ENCODE measurements at places on chromosomes 13 and 19.

- no peak for DNase-seq
Observed at GRCh38 chr13:87403748-87404432, 267.3 kb upstream of the SLITRK5 start.

- no peak for DNase-seq
Observed at GRCh38 chr19:28213470-28214082, 999.4 kb downstream of the UQCRFS1 start.

GRCh38 chr19:49339301-49340068 lies 4.3 kb downstream of the CD37 start:
- no peak for DNase-seq

- DNase-seq = no peak
Observed at GRCh38 chr19:2588081-2588777, 112.3 kb downstream of the GADD45B start.

GRCh38 chr13:113589251-113589960 lies 4.9 kb downstream of the TFDP1 start:
- DNase-seq = no peak

DNA sequence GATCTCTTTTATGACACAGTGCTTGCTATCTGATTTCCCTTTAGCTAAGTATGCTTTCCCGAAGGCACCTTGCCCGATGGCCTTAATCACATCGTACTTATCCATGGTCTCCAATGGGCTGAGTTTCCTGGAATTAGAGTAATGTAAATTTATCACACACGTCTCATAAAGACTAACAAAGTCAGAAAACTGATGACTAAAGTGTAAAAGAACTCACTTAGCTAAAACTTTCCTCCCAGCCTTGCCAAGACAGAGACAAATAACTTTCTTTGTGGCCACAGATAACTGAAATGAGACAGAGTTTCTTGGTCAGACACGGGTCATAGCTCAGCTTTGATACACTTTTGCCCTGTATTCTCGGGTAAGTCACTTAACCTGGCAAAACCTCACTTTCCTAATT lies 1.5 kb downstream of the NEK5 start:
- no peak for DNase-seq

GRCh38 chr19:28948566-28948965 lies 264.4 kb downstream of the UQCRFS1 start:
- no peak for DNase-seq

- no peak for DNase-seq
Observed at GRCh38 chr19:15418231-15418578, 583 bp downstream of the AKAP8L start.

GRCh38 chr13:100514788-100515409 lies 73.7 kb downstream of the GGACT start:
- peak; percentile 58 for DNase-seq

GRCh38 chr19:679418-680286 lies 3.5 kb downstream of the FSTL3 start:
- DNase-seq = peak; percentile 41

GRCh38 chr13:20249913-20250312 lies 17.8 kb upstream of the GJB6 start:
- no peak for DNase-seq

GRCh38 chr19:49672131-49672919 lies 4.7 kb upstream of the PRMT1 start:
- DNase-seq = peak; percentile 70

GRCh38 chr19:1318678-1319471 lies 33.2 kb downstream of the EFNA2 start:
- DNase-seq = no peak

GRCh38 chr19:47598407-47599349 lies 10.3 kb upstream of the BICRA start:
- DNase-seq = no peak

DNA sequence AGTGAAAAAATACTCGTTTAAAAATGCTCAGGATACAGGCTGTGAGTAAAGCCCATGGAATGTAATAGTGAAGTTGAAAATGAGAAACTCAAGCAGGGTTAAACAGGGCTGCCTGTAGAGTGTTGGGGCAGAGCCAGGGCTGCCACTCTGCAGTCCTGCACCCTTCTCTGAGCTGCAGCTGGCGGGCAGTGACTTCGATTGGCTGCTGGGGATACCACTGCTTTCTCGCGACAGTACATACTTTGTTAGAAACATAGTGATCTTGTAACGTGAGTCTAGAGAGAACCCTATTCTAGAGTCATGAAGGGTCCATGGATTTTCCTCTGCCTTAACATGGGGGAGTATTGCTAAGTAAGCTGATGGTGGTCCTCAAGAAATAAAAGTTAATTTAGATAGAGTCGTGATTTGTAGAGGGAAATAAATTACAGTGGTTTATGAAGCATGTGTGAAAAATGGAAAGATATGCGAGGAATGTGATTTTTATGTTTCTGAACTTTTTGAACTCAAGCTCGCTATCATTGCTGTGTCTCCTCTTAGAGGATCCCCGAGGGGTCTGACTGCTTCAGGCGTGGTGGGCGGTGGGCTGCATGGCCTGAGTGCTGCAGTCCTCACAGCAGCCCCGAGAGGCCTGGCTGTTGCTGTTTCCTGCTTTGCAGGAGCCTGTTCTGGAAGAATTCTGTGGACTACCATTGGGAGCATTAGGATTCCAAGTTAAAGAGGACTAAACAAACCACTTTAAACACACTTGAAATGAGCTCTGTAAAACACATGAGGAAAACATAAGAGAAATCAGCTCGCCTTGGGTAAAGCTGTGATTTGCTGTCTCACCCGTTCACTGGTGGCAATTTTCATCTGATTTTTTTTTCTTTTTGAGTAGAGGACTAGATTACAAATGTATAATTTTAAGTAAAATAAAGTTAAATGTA lies 95.7 kb downstream of the ARHGEF7 start:
- DNase-seq = no peak

- DNase-seq = no peak
Observed at GRCh38 chr13:78168981-78169380, 250.3 kb upstream of the EDNRB start.

DNA sequence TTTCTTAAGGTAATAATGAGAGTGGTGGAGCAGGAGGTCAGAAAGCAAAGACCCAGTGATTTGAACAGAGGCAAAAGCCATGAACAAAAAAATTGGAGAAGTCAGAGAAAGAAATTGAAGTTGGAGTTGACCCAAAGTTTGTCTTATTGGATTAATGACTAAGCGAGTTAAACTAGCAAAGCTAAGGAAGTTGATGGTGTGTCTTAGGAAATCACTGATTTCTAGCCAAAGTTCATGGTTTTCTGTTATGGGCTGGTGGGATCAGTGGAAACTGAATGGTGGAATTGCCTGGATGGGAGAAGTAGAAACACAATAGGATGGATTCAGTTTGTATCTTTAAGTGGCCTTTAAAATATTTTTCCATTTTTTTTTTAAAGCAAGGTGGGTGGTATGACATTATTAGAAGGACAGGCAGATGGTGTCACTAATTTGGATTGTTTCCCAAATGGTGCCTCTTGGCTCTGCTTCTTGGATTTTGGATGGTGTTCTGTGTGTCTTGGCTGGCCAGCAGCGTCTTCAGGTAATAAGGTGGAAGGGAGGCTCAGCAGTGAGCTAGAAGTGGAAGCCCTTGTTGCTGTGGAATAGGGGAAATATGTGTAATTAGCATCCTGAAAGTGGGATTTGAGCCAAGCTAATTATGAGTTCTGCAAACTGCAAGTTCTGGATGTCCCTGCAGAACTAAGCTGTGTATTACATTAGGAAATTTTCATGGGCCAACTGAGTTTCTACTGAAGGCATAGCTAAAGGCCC lies 302.9 kb downstream of the LMO7 start:
- DNase-seq = no peak

GRCh38 chr13:93244918-93245280 lies 18.3 kb downstream of the GPC6 start:
- no peak for DNase-seq

GRCh38 chr13:83943530-83944279 lies 61.4 kb upstream of the SLITRK1 start:
- no peak for DNase-seq

- DNase-seq = no peak
Observed at GRCh38 chr19:48497728-48498594, 13.7 kb downstream of the LMTK3 start.

- no peak for DNase-seq
Observed at GRCh38 chr13:87444135-87444534, 227.0 kb upstream of the SLITRK5 start.

GRCh38 chr19:7214324-7215089 lies 79.7 kb downstream of the INSR start:
- DNase-seq = no peak

DNA sequence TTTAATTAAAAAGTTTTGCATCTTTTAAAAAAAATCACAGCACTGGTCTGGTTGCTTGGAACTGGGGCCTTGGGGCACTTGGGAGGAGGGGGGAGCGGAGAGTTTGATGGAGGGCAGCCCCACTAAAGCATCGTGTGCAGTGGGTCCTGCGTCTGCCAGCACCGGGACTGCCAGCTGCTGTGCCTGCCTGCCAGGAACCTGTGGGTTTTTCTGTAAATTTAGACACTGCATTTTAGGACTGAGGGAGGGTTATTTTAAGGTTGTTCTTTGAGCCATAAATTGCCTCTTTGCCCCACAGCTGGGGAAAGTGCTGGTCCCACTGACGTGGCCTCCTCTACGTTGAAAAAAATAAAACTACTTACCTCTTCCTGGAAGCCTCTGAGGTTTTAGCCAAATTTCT lies 2.9 kb downstream of the KLF2 start:
- no peak for DNase-seq

- no peak for DNase-seq
Observed at GRCh38 chr13:80716610-80717081, 375.7 kb upstream of the SPRY2 start.

DNA sequence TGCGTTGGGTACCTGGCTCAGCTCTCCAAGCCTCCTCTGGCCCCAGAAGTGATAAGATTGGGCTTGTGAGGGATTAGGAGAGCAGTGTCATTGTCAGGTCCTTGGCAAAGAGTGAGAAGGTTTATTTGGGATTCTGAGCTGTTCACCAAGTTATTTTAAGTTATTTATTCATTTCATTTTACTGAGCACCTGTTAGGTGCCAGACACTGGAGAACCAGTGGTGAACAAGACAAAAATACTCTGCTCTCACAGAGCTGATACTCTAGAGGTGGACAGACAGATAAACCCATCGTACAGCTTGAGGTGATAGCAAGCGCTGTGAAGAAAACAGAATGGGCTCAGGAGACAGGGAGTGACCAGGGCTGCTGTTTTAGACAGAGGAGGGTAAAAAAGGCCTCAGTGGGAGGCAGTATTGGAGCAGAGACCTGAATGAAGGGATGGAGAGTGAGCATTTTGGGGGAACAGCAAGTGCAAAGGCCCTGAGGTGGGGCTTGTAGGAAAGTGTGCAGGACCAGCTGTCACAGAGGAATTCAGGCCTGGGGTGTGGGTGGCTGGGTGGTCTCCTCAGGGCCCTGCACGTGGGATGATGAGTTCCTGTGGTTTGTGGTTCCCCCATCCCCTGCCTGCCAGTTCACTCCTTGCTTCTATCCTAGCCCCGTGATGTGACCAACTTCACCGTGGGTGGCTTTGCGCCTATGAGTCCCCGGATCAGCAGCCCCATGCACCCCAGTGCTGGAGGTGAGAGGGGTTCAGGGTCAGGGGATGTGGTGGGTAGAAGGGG lies 8.7 kb upstream of the TIMM50 start:
- DNase-seq = no peak

DNA sequence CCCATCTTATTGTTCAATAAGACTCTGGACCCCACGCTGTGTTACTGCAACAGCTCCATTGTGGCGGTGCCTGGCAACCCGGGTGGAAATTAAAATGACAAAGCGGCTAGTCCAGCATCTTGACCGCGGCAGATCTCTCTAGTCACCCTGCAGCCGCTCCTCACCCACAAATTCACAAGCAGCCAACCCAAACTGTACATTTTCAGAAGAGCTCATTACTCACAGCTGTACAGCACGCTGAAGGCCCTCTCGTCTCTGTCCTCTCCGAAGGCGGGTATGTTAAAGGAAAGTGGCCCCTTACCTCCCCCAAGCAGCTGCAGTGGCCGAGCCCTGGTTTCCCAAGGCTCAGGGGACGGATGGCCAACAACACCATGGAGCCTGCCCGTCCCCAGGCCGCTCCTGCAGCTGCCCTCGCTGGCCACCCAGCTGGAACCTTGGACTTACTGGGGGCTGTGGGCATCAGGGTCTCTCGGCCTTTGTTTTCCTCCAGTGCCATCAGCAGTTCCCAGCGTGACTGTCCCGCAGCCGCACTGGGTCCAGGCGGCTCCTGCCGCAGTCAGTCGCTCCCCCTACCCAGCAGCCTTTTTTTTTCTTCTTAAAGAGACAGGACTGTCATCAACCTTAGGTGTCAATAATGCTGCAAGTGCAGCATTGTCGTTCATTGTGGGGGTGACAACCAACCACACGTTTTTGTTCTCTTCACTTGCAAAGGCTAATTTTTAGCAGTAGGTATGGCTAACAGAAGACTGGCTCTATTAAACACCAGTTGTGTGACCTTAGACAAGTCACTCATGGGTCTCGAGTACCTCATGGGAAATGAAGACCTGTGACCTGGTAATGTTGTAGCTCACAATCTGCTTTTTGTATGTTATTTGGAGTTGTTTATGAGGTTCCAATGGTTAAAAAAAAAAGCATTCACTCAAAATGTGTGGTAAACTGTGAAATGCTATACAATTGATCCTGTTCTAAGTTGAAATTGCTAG lies at the start of gene SACS:
Gene SACS, minus strand, starts transcription at position 532 of the 983 bp plus-strand sequence. CDS start 22,463 bp downstream, outside the sequence.
- no peak for DNase-seq

- no peak for DNase-seq
Observed at GRCh38 chr13:56558698-56559320, 581.9 kb upstream of the PRR20A start.

DNA sequence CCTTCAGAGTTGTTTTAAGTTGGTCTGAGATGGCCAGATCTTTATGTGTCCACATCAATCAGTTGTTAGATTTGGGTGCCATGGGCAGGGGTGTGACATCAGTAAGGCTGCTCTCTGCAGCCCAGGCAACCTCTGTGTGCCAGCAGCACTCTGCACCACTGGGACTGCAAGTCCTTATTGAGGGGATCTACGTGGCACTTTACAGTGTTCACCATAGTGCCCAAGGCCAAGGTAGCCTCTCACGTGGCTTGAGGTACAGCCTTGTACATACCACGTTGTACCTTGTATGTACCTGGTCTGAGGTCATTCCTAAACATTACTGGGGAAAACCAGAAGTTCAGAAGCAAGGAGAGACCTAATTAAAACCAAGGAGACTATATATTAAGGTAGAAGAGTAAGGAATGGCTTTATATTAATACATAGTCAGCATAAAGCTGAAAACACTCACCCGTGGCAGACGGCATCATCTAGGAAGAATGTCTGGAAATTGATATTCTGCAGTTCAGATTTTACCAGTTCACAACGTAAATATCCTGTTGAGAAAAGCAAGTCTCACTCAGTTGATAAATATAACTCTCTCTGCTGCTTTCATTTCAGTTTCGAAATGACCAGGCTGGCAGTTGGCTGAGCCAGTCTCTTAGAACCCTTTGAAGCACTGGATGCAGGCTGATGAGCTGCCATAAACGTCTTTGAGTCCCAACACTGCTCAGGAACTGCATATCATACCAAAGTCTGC lies 128.8 kb downstream of the ZDHHC20 start:
- no peak for DNase-seq
